ENCODE measurements at places on chromosomes 5 and 9.

DNA sequence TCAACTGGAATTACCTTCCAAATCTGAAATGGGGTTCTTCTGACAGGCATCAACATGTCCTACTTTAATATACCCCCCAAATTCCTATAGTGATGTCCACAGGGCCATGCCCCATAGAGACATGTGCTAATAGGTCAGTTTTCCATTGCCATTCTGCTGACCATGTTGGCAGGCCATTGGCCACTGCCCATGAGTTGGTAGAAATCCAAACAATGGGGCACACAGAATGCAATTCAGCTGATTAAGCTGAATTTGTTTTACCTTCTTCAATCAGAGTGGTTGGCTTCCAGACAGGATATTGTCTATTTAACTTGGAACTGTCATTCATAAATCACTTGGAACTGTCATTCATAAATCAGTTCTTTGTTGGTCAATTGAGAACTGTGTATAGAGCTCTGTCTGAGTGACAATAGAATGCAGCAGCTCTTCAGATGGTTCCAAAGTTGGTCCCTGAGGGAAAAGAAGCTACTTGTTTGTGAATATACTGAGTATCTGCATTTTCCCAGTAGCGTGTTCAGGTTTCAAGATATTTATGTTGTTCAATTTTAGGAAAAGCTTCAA is 336.9 kb downstream of the DRD1 start:
- DNase-seq, result no peak

DNA sequence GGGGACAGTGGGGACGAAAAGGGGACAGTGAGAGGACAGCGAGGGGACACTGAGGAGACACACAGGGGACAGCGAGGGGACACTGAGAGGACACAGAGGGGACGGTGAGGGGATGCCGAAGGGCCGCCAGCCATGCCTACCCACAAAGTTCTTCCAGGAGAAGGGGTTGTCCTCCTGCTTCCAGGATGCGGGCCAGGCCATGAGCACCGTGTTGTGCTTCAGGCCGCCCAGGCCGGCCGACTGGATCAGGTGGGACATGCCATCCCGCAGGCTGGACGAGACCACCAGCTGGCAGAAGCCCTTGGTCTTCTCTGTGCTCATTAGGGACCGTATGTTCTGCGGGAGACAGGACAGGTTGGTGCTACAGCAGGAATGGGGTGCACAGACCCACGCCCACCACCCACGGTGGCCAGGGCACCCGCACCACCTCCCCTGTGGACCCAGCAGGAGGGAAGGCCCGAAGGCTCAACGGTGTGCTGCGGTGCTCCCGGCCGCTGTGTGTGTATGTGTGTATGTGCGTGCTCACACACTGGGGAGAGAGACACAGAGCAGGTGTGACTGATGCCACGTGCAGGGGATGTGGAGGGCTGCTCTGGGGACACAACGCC is 46.6 kb downstream of the SLC12A7 start:
- DNase-seq, result no peak

DNA sequence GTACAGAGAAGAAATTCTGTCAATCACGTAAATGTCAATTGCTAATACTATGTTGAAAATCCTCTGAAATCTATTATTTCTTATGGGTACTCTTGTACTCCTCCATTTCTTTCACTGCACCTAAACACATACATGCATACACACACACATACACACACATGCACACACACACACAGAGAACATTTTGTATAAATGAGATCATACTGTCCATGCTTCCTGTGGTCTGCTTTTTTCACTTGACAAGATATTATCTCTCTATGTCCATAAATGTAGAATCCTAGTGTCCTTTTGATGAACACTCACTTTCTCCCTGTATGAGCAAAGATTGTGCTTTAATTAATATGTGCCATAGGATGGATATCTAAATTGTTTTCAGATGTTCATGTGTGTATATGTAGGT is 32.7 kb upstream of the TLR4 start:
- DNase-seq, result no peak

- DNase-seq, result no peak
These were observed 11.7 kb downstream of the TAL2 start for GRCh38 chr9:105673850-105674387.

DNA sequence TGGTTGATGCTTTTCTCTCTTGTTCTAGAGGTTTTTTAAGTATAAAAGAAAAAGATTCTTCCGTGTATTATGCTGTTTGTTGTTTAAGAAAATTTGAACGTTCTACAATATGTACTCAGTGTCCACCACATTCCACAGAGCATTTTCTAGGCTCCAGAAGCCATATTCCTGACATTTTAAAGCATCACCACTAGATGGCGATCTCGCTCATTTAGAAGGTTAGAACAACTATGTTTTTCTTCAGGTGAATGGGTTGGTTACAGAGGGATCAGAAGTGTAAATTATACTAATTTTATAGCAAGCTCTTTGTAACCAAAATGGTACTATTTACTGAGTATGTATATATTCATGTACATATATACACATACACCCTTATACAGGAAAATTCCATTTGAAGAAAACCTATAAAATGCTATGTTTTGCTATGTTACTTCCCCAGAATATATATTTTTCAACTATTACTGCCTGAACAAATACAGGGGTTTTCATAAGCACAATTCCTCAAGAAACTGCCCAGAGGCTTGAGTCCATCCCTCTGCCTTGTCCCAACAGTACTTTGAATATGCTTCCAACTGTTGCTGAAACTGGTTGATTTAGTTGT is 284.3 kb downstream of the CCDC171 start:
- no peak for DNase-seq

GRCh38 chr9:227860-228259 is 13.2 kb downstream of the DOCK8 start:
- DNase-seq, result no peak

- DNase-seq, result no peak
These were observed 82.7 kb downstream of the HSD17B3 start for GRCh38 chr9:96219026-96219899.

- no peak for DNase-seq
These were observed 11.0 kb upstream of the HACD4 start for GRCh38 chr9:21042466-21042865.

- no peak for DNase-seq
These were observed 130.9 kb downstream of the C9orf50 start for GRCh38 chr9:129489838-129490582.

DNA sequence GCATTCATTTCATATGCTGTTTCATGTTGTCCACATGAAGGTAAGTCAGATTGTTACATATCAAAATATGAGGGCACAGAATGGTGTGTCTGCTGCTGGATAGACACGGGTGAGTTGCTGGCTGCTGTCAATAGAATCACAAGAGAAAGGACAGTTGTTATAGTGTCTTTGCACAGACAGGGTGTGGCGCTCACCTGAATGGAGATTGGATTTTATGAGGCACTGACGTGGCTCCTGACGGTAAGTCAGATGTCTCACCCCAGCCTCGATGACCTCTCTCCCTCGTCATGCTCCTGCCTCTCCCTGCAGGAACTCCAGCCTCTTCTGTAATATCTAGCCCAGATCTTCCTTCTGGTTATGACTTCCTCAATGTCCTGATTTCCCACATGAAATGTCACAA is 75.4 kb upstream of the SELENOP start:
- DNase-seq, result no peak

- DNase-seq, result no peak
These were observed 364.6 kb downstream of the CDH10 start for GRCh38 chr5:24280215-24280614.

All from NCI-H1417 treated with DMSO at 0.1 percent for 48 hours (cell line).